ENCODE measurements at places on chromosomes 1 and 21.

GRCh38 chr21:38958940-38959691 lies 153.4 kb downstream of the ETS2 start:
- DNase-seq, result no peak

GRCh38 chr1:174114788-174115448 lies 44.4 kb upstream of the RABGAP1L start:
- DNase-seq, result no peak

GRCh38 chr21:15731243-15731613 lies 1.4 kb downstream of the USP25 start:
- DNase-seq, result no peak

DNA sequence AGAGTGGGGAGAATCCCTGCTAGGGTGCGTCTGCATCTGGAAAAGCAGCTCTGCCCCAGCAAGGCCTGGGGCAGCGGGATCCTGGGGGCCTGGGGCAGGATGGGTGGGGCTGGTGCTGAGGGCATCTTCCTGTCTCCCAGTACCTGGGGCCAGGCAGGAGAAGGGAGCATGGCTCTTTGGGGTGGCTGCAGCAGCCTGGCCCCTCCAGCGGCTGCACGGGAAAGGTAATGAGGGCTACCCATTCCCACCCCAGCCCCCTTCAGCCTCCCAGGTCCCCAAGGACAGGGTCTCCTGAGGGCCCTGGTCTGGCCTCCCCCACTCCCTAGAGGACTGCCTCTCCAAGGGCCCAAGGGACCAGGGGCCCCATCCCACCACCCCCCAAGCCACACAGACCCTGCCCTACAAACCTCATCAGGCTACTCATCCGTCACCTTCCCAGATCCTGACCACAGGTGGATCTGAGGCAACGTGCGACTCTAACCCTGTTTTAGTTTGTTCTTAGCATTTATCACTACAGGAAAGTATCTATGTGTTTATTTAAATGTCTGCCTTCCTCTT lies 910 bp upstream of the ANKRD65 start:
- DNase-seq, result no peak

- no peak for DNase-seq
These were observed 45.0 kb upstream of the CD55 start for GRCh38 chr1:207276465-207276864.

GRCh38 chr1:15836772-15837669 lies 10.5 kb upstream of the SPEN start:
- DNase-seq, result no peak

GRCh38 chr1:77557053-77557452 lies 125.4 kb downstream of the ZZZ3 start:
- no peak for DNase-seq

- DNase-seq, result no peak
These were observed 2.8 kb upstream of the SRRM1 start for GRCh38 chr1:24640288-24640687.

DNA sequence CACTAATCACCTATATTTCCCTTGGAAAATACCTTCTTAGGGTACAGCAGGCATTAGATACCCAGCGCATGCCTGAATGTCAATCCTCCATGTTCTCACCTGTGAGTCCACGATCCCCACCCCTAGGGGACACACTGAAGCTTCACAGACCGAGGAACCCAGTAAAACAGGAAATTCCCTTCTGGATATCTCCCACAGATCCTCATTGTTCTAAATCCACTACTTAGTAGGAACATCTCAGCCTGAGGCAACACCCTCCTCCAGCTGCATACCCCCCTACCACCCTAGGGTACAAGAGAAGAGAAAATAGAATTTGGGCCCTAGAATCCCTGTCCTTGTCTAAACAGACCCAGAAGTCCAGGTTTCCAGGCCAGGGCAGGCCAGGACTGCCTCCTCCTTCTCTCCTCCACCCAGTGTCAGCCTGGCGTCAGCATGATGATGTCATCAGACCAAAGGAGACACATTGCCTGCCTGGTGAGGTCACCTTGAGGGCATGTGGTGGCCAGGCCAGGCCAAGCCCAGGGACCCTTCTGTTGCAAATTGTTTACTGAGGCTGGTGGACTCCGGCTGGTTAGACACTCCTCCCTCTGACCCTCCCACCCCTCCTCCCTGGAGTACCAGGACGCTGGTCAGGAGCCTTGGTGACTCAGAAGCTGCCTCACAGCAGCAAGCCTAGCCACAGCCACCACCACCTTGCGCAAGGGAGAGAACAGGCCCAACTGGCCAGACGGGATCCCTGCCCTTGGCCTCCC lies 6.2 kb downstream of the NECTIN4 start:
- DNase-seq, result no peak

- DNase-seq, result no peak
These were observed 259.1 kb upstream of the USP24 start for GRCh38 chr1:55474168-55474786.

DNA sequence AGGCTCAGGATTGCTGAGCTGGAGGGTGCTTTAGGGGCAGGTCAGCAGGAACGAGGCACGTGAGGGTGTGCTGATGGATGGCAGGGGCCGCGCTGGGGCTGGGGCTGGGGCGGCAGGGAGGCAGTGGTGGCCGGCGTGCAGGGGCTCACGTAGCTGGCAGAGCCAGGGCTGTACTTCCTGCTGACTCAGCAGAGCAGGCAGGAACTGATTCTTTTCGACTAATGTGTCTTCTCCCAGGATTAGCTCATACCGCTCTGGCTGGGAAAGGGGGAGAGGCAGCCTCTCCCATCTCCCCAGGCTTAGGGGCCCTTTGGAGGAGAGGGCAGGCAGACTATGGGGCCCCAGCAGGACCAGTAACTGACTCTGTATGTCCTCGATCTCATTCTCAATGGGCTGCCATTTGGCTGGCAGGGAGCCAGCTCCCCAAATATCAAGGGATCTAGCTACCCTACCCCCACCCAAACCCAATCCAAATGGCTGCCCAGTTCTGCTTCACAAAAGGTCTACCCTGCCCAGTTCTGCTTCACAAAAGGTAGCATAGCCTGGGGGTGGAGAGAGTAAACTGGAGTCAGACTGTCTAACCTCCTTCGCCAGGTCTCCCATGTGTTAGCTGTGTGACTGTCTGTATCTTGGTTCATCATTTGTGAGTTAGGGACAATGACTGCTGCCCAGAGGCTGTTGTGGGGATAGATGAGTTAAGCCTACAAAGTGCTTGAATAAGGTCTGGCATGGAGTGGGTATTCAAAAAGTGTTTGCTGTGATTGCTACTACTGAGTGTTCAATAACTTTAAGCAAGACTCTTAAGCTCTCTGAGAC lies 100.1 kb upstream of the SLC2A1 start:
- DNase-seq, result peak; percentile 7

DNA sequence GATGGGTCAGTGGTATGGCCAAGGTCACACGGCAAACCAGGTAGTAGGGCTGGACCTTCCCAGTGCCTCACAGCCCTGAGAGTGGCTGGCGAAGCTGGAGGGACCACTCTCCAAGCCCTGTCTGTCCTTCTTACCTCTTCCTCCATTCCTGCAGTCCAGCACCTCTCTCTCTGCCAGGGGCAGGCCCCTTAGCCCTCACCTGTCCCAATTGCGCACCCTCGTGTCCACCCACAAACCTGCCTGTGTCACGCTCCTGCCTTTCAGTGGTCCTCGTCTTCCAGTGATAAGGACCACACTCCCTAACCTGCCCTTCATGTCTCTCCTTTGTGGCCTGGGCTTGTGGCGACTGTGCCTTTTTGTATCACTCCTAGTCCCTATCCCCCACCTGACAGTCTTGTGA lies 3.4 kb downstream of the PODN start:
- DNase-seq, result no peak

DNA sequence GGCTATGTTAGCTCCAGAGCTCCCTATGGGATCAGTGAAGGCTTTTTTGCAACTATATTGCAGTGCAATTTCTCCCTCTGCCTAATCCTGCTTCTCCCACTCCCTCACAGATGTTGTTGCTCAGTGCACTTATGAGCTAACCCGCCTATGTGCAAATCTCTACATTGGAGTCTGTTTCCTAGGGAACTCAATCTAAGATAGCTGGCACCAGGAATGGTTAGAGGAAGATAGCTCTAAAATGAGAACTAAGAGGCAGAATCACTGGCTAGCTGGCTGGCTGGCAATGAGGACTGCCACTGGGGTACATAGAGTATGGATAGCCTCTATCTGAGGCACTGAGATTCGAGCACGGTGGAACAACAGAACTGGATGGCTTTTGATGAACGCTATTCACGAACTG lies 39.5 kb downstream of the ADSS2 start:
- peak; percentile 28 for DNase-seq
